SW480 (cell line): ENCODE measurements at places on chromosomes 3 and 15.

- peak; percentile 52 for DNase-seq
Measured at GRCh38 chr15:33278816-33279612, 31.8 kb upstream of the RYR3 start.

DNA sequence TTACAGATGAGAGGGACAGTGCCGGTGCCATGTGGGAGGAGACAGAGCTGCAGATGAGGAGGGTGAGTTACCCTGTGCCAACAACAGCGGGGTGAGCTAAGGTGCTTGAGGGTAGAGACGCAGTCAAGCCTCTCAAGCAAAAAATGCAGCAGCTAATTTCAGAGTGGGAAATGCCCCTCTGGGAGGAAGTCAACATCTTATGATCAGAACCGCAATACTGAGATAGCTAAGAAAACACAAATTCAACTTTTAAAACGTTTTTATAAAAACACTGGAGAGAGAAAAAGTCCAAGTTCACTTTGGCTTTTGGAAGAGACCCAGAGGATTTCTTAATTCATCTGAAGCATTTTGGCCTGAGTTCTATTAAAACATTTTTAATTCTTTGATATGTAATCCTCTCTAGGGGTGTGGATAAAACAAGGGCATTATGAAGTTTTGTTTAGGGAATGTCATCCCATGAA lies 319.2 kb downstream of the SLC9A9 start:
- no peak for DNase-seq

DNA sequence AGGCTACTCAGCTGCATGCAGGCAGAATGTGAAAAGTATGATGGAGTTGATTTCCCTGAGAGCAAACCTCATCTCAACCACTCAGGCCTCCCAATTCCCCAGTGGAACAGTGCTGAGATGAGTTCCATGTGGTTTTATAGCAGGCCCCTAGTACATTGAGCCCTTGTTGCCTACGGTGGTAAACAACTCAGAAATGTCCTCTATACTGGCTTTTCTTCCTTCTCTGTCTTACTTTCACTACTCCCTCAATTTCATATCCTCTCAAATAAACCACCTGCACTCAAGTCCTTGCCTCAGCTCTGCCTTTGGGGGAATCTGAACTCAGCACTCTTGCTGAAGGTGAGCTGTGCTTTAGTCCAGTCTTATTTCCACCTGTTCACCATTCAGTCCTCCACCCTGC lies 399.9 kb downstream of the PDCD6IP start:
- DNase-seq: no peak

DNA sequence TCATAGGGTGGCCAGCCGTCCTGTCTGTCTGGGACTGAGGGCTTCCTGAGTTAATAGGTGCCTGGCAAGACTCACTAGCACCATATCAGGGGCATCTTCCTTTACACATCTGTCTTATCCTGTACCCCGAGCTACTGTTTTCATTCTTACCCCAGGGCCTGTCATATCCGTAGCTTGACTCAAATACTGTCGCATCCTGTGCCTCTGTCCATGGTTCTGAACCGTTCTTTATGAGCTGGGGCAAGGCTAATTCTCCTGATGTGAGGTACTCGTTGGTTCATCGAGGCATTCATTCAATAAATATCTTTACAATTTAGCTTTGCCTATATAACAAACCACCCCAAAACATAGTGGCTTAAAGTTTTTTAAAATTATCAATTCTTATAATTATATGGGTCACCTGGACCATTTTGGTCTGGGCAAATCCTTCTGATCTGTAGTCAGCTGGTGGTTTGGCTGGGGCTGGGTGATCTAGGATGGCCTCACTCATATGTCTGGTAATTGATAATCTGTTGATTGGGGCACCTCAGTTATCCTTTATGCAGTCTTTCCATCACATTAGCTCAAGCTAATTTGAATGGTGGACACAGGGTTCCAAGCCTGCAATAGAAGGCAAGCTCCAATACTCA lies 121.2 kb downstream of the TLE3 start:
- peak; percentile 30 for DNase-seq

DNA sequence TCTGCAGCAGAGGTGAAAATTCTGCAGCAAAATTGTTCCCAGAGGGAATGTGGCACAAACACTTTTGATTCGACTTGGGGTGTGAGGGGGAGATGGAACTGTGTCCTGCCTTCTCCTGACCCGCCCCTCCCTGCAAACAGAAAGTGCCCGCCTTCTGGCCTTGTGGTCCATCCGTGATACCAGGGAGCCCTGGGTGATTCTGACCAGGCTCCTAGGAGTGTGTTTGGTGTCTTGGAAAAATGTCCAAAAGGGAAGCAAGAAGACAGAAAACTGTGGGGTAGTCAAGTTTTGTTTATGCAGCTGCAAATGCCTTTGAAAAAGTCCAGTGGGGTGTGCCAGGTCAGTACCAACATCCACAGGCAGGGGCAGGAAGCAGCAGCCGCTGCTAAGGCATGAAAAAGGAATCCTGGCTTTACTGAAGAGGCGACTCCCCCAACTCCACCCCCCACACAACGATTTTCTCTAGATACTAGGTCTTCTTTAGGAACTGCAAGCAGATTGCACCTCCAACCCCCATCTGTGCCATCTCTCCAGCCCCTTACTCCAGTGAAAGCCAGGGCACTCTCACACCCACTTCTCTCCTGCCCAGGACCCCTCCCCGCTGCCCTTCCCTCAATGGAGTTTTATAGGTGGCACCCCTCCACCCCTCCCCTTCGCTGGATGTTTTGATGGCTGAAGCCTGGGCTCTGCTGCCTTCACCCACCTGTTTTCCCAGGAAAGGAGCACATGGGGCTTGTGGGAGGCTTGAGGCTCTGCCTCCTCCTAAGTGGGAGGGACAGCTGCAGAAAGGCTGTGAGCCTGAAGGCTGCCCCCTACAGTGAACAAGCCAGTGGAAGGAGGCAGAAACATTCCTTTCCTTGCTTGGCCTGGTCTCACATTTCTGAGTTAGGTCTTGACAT lies 82.4 kb upstream of the HERC1 start:
- DNase-seq: peak; percentile 27

GRCh38 chr3:187750006-187750512 lies 4.8 kb upstream of the BCL6 start:
- DNase-seq: peak; percentile 83

DNA sequence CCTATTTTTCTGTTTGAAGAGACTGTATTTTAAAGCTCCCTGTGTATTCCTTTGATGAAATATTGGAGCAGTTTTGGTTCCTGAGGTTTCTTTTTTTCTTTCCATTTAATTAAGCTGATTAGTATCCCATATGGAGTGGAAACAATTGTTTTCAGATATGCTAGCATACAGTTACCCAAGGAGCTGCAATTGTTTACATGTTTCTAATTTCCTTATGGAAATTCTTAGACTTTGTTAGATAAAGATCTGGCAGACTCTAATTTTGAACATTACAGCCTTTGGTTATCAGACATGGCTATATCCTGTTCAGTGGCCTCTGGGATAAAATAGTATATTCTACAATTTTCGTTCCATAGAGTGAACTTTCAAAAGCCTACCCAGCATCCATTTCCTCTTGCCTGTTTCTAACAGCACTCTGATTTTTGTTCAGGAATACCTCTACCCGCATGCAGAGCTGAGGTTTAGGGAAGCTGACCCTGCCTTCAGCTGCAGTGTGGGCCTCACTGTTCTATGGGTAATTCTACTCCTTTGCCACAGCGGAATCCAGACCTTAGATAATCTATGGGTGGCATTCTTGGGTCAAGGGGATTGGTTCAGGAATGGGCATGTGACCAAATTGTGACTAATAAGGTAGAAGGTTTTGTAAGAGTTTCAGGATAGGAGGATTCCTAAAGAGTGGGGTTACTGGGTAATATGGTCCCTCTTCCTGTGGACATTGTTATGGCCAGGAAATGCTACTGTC lies 161.1 kb upstream of the ANKRD28 start:
- DNase-seq: no peak

- DNase-seq: no peak
Measured at GRCh38 chr3:72487946-72488737, 360.1 kb downstream of the SHQ1 start.

- no peak for DNase-seq
Measured at GRCh38 chr3:56409790-56410189, 58.5 kb downstream of the ERC2 start.

- no peak for DNase-seq
Measured at GRCh38 chr15:40932156-40932555, 3.0 kb downstream of the DLL4 start.

DNA sequence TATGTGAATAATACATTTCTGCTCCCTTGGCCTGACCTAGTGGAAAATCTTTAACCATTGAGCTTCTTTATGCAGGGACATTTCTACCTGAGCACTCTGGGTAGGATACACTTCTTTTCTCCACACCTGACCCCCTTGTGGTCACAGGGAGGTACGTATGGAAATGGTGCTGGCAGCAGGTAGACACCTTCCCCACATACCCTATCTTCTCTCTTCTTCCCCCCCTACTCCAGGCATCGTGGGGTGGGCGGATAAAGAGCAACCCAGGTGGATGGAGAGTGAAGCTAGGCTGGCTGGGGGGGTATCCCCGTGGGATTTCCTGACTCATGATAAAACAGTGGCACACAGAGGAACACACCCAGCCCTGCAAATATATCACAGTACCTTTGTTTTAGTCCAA lies 312.1 kb downstream of the ARRDC4 start:
- DNase-seq: no peak

DNA sequence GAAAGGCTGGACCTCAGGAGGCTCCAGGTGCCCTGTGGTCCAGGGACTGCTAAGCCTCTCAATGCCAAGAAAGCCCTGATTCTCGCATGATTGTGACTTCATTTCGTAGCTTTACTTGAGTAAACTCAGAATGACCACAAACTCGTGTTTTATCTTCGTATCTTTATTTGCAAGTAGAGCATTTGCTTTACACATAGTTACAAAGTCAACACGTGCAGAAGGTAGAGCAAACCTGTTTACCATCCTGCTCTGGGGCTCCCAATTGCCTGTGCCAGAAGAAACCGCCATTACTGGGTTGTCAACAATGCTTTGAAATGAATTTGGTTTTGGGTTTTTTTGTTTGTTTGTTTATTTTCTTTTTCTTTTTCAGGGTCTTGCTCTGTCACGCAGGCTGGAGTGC lies 5.8 kb upstream of the MESP1 start:
- DNase-seq: no peak

- peak; percentile 53 for DNase-seq
Measured at GRCh38 chr3:54427941-54428871, 305.9 kb downstream of the CACNA2D3 start.

DNA sequence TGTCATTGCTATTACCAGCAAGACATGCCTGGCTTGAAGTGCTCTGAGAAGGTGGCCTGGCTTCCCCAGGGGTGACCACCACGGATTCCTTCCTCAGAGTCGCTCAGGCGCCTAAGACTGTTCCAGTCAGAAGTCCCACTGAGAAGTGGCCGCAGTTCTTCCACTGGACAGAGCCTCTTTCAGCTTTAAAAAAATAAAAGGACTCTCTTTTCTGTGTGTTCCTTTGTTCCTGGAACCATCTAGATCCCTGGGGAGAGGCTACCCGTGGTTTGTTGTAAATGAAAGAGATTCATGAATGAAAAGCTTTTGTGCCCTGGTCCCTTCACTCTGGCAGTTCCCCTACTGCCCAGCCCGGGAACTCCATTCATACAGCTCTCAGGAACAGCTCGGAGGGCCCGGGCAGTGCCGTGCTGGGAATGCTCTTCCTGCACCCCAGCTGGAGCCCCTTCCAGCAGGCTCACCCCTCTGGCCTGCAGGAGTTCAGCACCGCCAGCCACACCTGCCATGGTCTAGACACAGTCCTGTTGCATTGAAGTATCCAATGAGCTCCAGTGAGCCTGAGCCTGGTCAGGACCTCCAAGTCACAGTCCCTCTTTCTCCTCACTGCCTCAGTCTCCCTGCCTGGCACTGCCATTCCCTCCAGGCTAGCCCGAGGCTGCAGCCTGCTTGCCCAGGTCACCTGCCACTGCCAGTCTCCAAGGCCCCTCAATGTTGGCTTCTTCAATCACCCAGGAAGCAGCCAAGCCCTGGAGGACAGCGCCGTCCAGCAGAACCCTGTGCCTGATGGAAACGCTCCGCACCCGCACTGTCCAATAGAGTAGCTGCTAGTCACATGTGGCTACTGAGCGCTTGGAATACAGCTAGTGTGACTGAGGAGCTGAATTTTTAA lies 75.4 kb downstream of the XXYLT1 start:
- peak; percentile 35 for DNase-seq

DNA sequence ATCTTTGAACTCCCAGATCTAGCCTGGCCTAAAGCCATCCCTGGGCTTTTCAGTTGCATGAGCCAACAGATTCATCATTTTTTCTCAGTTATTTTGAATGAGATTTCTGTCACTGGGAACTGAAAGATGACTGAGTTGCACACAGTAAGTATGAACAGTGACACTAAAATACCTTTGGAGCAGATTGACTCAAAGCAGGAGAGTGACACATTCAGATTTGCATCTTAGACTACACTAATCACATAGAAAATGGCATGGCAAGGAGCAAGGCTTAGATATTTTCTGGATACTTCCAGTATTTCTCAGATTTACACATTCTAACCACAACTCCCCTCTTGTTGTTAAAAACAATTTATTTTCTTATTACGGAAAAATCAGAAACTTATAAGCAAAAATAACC lies 32.8 kb downstream of the SEC62 start:
- no peak for DNase-seq

DNA sequence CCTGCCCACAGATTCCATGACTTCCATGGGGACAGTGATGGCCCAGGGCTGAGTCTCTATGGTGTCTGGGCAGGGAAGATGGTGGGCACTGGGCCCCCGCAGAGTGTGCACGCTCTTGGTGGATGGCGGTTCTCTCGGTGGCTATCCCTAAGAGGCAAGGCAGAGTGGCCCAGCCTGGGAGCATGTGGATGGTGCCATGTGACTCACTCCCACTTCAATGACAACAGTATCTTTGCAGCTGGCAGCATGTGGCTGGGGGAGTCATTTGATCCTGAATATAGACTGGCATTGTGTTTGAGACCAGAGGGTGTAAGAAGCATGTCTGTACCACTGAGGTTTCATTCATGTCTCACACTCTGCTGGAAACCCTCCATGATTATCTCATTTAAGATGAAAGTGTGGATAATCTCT lies 101.2 kb downstream of the CORO2B start:
- DNase-seq: no peak

DNA sequence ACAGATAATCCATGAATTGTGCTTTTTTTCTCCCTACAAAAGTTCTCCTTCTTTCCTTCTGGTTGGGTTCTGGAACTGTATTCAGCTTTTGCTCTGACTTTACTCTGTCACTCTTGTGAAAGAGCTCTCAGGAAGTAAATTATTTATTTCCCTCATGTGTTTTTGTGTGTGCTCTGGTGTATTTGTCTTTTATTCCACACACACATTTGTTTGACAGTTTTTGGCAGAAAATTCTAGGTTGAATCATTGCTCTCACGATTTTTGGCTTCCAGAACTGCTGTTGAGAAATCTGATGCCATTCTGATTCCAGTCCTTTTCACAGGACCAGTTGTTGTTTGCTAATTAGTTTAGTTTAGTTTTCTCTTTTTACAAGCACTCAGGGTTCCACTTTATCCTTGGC lies 172.8 kb downstream of the PLCH1 start:
- no peak for DNase-seq

- DNase-seq: no peak
Measured at GRCh38 chr3:168653255-168653654, 557.5 kb upstream of the GOLIM4 start.
